ENCODE measurements at places on chromosomes 1 and 21.

DNA sequence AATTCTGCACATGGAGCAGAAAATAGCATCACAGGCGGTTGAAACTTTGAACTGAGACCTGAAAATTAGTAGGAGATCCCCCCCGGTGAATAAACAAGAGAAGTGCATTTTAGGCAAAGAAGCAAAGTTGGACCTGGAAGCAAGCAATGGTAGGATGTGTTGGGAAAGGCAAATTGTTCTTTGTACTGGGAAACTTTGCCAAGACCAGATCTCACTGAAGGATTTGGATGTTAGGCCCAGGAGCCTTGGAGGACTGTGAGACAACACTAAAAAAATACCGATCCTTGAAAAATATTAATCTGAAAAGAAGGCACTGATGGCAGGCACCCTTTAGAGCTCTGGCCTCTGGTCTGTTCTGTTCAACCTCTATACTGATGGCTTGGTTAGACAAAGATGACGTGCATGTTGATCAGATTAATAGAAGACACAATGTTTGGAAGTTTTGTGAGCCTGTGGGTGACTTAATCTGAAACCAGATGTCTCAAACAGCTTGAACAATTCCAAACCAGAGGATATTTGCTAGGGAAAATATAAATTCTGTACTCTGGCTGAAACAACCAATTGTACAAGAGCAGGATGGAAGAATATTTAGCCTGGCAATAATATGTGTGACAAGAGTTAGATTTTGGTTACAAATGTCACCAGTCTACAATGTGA, 108.4 kb downstream of the ROR1 start:
- no peak for DNase-seq

DNA sequence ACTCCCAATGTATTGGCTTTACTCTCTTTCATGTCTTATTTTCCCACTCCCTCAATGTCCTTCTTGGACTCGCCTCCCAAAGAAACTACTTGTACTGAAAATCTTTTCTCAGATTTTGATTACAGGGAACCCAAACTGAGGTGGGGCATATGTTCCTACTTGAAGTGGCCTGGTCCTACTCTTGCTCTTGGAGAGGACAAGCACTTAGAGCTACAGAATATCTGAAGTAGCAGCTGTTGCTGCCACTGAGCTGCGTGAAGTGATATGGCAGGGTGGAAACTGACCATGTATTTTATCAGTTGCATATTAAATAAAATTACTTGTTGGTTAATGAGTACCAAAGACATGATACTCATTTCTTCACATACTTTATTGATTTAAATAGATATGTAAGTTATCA, 129.5 kb downstream of the TSEN15 start:
- no peak for DNase-seq

DNA sequence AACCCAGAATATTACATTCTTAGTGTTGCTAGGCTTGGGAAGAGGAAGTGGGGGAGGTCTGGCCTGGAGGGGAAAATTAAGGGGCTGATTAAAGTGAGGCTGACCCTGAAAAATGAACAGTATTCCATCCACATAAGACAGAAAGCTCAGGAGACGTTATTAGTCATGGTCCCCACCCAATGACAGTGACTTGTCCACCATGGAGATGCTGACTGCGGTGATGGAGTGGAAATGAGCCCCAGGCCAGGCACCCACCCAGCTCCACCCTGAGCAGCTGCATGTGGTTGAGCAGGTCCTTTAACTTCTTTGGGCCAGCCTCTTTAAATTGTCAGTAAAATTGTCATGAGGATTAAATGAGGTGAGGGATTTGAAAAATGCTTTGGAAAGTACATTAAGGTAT, 1.4 kb upstream of the SPRR4 start:
- no peak for DNase-seq

GRCh38 chr1:206738370-206739366, 31.9 kb upstream of the IL19 start:
- no peak for DNase-seq

DNA sequence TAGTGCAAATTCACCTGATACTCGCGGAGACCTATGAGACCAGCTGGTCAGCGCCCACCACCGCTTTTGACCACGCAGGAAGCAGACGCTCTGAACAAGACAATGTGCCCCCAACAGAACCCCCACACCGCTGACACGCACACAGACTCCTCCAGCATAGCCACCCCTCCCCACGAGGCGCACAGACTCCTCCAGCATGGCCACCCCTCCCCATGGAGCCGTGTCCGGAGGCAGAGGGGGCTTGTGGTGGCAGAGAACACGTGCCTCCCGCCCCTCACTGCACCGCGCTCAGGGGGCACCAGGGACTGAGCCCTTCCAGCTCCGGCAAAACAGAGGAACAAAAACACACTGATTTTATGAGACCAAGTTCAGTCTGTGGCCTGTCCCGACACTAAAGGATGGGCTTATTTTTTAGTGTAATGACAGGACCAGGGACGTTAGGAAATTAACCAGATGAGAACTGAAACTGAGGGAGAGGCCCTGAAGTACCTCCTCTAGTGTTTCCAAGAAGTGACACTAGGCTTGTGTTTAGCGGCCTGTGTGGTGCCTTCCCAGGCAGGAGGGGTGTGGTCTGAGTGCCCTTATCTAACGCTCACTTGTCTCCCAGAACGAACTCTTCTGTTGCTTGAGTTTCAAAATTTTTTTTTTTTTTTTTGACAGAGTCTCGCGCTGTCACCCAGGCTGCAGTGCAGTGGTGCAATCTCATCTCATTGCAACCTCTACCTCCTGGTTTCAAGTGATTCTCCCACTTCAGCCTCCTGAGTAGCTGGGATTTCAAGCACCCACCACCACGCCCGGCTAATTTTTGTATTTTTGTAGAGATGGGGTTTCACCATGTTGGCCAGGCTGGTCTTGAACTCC, 10.0 kb upstream of the AGPAT3 start:
- no peak for DNase-seq

DNA sequence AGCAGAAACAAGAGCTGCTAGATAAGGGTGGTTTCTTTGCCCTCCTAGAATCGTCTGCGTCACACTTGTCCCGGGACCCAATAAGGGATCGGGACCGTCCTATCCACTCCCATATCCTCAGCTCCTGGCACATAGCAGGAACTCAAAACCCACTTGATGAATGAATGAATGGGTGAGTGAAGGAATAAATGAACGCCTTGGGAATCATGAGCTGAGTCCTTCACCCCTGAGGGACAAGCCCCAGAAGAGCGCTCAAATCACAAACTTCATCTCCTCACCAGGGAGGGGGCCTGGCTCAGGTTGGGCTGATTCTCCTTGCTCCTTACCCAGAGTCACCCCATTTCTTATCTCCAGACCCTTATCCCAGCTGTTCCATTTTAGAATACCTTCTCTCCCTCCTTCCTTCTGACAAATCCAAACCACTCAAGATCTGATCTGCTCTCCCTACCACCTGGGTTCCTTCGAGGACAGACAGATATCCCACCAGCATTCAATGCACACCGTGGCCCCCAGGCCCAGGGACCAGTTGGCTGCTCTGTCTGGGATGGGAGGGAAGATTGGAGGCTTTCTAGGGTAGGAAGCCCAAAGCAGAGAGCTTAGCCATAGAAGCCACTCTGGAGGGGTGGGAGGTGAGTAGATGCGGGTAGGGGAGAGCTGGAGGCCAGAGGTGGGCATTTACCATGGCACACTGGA, 643 bp upstream of the MOB3C start:
- DNase-seq = no peak

DNA sequence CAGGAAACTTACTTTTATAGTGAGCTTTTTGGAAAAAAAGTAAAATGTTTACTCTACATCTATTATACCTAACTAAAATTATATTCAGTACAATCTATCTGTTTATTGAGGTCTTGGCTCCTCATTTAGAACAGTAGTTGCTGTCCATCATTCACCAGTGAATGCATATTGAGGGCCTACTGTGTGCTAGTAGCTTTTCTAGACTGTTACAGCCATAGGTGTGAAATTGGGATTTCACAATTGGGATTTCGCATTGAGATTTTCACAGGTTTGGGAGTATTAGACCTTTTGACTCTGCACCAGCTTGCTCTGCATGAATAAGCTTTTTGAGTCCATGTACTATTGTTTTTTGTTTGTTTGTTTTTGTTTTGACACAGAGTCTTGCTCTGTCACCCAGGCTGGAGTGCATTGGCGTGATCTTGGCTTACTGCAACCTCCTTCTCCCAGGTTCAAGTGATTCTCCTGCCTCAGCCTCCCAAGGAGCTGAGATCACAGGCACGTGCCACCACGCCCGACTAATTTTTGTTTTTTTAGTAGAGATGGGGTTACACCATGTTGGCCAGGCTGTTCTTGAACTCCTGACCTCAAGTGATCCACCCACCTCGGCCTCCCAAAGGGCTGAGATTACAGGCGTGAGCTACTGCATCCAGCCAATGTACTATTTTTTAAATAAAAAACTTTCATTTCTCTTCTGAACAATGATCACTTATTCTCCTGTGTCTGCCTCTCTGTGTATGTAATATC, 47.2 kb upstream of the ERRFI1 start:
- DNase-seq = no peak

GRCh38 chr1:184806296-184806721, 51.7 kb upstream of the EDEM3 start:
- DNase-seq = no peak

DNA sequence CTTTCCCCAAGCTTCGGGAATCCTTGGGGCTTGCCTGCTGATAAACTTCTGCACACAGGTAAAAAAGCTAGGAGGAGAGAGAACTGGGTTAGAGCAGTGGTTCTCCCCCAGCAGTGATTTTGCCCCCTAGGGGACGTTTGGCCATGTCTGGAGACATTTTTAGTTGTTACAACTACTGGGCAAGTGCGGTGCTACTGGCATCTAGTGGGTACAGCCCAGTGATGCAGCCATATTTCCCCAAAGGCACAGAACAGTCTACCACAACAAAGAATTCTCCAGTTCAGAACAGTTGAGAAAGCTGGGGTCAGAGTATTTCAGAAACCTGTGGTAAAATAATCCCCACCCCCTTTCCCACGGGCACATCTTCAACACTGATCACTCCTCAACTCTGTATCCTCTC, 41.3 kb downstream of the LRRC71 start:
- DNase-seq = no peak

- peak; percentile 53 for DNase-seq
These were observed 93.4 kb downstream of the KCNK1 start for GRCh38 chr1:233707153-233707879.

- DNase-seq = no peak
These were observed 69.8 kb upstream of the TRABD2B start for GRCh38 chr1:48066936-48067335.

GRCh38 chr1:155166471-155167165, 6.5 kb downstream of the KRTCAP2 start:
- DNase-seq = peak; percentile 53

DNA sequence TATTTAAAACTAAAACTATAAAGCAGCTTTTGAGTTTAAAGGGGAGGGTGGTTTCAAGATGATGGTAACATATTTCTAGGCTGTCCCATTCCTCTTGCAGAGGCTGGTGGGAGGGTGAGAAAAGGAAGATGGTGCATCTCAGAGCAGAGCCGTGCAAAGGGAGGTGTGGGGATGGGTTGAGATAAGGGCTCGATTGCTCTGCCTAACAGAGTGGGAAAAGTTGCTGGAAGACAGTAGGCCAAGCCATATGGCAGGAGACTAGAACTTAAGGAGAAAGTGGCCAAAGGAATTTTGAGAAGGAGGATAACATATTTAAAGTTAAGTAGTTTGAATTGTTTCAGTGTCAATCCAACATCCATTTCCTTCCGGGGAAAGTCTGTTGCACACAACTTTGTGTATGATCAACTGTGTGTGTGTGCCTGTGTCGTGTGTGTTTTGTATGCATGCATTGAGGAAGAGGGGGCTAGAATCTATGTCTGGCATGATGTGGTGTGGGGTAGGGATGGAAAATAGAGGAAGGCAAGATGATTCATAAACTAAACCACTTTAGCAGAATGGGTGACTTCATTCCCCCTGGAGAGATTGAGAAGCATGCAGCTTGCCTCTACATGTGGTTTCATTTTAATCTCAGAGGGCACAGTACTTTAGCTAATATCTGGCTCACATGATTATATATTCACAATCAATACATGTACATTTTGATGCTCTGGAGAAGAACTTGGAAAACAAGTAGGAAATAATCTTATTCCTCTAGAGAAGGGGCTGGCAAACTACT, 145.0 kb upstream of the DNAH14 start:
- no peak for DNase-seq

DNA sequence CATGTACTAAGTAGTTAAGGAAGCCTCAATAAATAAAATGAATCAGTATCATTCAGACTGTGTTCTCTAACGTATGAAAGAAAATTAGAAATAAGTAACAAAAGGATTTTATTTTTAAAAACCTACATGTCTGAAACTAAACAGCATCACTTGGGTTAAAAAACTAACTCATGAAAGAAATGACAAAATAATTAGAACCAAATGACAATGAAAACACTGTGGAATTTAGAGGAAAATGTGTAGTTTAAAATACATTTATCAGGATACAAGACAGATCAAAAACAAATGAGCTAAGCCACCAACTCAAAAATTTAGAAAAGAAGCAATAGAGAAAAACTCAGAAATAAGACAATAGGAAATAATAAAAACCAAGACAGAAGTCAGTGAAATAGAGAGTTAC, 108.7 kb downstream of the TENT5C start:
- DNase-seq = no peak

GRCh38 chr1:21956720-21957552, 19.8 kb upstream of the HSPG2 start:
- no peak for DNase-seq

DNA sequence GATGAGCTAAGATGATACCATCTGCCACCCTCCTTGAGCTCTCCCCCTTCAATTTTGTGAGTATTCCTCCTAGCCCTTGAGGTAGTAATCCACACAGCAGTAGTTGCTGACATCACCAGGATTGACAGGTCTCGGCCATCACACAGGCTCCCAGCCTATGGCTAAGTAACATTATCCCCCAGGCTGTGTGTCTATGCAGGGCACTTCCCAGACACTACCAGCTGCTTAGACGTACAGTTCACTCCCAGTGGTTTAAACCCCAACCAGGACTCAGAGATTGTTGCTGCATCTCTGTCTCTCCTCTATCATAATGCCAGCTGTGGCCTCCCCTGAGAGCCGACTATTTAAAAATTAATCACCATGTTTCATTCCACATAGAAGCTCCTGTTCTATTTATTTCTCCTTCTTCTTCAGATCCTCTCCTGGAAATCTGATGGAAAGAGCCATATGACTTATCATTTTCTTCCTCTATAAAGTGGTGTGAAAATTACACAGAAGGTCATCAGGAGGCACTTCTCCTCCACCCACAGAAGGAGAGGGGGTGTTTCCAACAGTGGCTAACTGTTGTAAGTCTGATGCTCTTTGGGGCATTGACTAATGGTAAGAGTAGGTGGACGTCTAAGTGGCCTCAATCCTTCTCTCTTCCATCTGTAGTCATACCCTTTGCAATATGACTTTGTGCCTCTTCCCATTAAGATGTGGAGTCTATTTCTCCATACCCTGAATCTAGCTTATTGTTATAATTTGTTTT, 396.3 kb downstream of the SETD4 start:
- DNase-seq = no peak

GRCh38 chr1:29687166-29687565, 450.8 kb downstream of the PTPRU start:
- no peak for DNase-seq

- no peak for DNase-seq
These were observed 8.3 kb downstream of the DISP3 start for GRCh38 chr1:11487196-11487751.
